ENCODE measurements at places on chromosomes 6 and 20. TPM values are rescaled to one million over a fixed set of nuclear protein-coding genes. Genes with fewer than 3 reads are reported as not detected.

DNA sequence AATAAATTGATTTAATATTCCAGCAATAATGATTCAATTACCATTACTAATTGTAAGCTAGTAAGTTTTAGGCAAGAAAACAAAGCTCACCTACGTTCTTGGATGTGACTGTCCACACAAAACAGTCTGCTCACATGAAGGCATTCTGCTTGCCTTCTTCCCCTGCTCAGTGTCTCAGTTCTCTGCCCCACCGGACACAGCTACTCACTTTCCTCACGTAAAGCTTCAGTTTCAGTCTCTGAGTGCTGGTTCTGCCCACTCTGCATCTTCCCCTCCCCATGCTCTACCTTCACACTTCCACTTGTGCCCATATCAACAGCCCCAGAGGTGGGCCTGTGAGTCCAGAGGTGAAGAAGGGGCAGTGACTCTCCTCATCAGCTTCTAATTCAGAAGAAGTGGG is 73.9 kb upstream of the C6orf118 start:
- no peak for DNase-seq

DNA sequence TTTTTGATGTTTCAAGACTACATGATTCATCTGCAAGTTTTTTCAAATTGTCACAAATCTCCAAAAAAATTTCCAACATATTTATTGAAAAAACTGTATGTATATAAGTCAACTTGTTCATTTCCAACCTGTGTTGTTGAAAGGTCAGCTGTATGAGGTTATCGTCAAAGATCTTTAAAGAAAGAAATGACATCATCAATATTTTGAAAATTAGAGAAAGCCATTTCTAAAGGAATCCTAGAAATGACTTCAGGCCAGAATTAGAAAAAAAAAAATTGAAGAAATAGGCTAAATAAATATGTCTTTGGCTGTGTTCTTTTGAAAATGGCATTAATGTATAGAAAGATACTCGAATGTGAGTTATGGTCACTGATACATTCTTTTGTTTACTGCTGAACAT is 6.8 kb downstream of the RNF146 start:
- DNase-seq, result no peak

DNA sequence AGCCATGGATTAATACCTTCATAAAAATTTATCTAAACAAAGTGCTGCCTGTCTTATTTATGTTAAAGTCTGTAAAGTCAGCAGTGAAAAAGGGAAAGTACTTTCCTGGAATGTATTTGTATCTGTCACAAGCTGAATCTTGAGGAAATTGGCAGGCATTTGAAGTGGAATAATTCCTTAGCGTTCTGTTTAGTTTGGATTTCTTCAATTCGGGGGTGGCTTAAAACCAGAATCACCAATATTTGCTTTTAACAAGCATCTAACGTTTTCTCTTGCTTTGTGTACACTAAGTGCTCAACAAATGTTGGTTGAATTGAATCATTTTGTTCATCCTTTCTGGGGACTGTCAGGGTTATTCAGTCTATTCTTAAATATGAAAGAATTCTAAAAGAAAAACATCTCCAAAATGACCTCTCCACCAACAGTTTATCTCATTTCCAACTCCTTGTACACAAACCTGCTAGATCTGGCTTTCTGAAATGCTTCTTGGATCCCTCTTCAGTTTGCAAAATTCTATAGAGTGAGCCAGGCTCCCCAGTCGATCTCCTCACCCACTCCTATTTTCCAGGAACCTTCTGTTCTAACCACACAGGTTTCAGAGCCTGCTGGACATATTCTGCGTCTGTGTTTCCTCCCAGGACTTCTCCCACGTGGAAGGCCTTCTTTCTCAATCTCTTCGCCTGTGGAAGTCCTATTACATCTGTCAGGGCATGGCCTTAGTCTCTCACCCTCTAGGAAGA is 2.0 kb upstream of the NPEPL1 start:
- no peak for DNase-seq

DNA sequence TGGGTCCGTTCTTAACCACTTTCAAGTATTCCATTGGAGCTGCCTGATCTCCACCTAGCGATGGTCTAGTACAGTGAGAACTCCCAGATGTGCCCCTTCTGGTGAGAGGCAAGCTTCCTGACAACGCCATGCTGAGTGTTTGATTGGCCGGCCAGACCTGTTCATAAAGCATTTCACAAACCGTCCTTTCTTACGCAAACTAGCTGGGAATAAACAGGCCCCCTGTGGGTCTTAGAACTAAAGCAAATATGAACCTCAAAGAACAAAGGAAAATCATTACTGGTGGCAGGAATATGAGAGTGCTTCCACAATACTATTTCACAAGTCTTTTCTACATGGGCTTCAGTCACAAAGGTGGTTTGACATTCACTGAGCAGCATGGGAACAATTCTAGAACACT is 15.6 kb upstream of the GCNT2 start:
- DNase-seq, result no peak

- no peak for DNase-seq
Observed at GRCh38 chr6:132218059-132218696, 183.1 kb downstream of the MOXD1 start.

- peak; percentile 65 for DNase-seq
Observed at GRCh38 chr6:158002249-158002950, 20.7 kb downstream of the SYNJ2 start.

- DNase-seq, result no peak
Observed at GRCh38 chr6:85382541-85382940, 67.3 kb upstream of the NT5E start.

DNA sequence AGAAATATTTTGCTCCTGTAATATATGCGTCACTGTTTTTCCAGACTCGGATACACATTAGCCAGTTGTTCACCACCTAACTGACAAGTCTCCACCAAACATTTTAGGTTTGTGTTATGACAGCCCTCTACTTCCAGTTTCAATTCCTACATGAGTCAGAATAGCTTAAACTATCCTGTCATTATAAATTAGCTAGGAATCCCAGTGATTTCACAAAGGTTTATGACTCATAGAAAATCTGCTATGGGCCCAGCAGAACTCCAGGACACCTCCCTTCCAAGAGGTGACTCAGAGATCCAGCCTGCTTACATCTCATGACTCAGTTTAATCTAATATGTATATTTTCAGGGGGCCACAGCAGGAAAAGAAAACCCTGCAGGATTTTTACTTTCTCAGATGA is 17.4 kb upstream of the PLCB4 start:
- no peak for DNase-seq

- no peak for DNase-seq
Observed at GRCh38 chr6:99887066-99887465, 107.0 kb downstream of the MCHR2 start.

DNA sequence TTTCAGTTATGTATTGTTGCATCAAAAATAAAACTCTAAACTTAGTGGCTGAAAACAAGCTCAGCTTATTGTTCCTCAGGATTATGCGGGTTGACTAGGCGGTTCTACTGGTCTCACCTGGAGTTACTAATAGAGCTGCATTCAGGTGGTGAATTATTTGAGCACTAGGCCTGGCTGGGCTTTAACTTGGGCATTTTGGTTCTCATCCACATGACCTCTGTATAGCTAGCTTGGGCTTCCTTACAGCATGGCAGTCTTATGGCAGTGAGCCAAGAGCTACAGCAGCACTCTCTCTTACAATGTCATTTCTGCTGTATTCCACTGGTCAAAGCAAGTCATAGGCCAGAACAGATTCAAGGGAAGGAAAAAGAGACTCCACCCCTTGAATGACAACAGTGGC is 1.6 kb downstream of the PGBD1 start:
- DNase-seq, result no peak

DNA sequence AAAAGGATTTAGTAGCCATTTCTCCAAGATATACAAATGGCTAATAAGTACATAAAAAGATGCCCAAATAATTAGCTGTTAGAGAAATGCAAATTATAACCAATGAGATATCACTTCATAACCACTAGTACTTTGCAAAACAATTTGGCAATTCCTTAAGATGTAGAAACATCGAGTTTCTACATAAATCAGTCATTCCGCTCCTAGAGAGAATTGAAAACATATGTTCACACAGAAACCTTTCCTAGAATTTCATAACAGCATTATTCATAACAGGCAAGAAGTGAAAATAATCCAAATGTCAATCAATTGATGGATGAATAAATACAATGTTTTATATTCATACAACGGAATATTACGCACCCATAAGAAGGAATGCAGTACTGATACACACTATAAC is 20.5 kb upstream of the NT5E start:
- no peak for DNase-seq

- DNase-seq, result no peak
Observed at GRCh38 chr20:58053391-58054055, 174.9 kb downstream of the ANKRD60 start.

- DNase-seq, result no peak
Observed at GRCh38 chr6:84428300-84428907, 201.0 kb upstream of the CEP162 start.

- DNase-seq, result no peak
Observed at GRCh38 chr6:134146268-134147033, 94.0 kb upstream of the SLC2A12 start.

- peak; percentile 99 for DNase-seq
Observed at GRCh38 chr6:32971581-32972352, 3.4 kb downstream of the BRD2 start.

GRCh38 chr6:30507849-30508827 is 18.8 kb downstream of the HLA-E start:
- no peak for DNase-seq

GRCh38 chr6:136920216-136920615 is 1.9 kb upstream of the SLC35D3 start:
- no peak for DNase-seq

- DNase-seq, result no peak
Observed at GRCh38 chr6:33960345-33961313, 156.8 kb upstream of the MLN start.

- DNase-seq, result no peak
Observed at GRCh38 chr6:53321701-53322100, 27.0 kb downstream of the ELOVL5 start.

- DNase-seq, result no peak
Observed at GRCh38 chr6:49541210-49541724, 9.2 kb upstream of the C6orf141 start.

- DNase-seq, result peak; percentile 86
Observed at GRCh38 chr6:11270030-11271027, 37.9 kb upstream of the NEDD9 start.

Gene SIRPG
- total RNA-seq, result 2.5 TPM

Gene SLC16A10
- total RNA-seq, result 2.5 TPM

Gene ASIP
- not detected for total RNA-seq

Gene DNAAF9
- total RNA-seq, result 6.6 TPM

Gene CPXM1
- 2.5 TPM for total RNA-seq

Gene TFAP2A
- total RNA-seq, result not detected

Gene ELMO2
- 24.9 TPM for total RNA-seq

Gene GDAP1L1
- not detected for total RNA-seq

Gene ULBP2
- total RNA-seq, result not detected

Gene WFDC12
- total RNA-seq, result not detected

Gene MATN4
- not detected for total RNA-seq

Gene RNF217
- total RNA-seq, result 26.4 TPM

Gene ZC2HC1B
- not detected for total RNA-seq
